ENCODE measurements at places on chromosomes 7 and 10.

- peak; percentile 76 for DNase-seq
Measured at GRCh38 chr10:88582806-88583583, at the start of gene RNLS. Gene RNLS (minus strand): TSS chr10:88583318.

GRCh38 chr10:76251841-76252671 is 820.6 kb downstream of the LRMDA start:
- DNase-seq: no peak

DNA sequence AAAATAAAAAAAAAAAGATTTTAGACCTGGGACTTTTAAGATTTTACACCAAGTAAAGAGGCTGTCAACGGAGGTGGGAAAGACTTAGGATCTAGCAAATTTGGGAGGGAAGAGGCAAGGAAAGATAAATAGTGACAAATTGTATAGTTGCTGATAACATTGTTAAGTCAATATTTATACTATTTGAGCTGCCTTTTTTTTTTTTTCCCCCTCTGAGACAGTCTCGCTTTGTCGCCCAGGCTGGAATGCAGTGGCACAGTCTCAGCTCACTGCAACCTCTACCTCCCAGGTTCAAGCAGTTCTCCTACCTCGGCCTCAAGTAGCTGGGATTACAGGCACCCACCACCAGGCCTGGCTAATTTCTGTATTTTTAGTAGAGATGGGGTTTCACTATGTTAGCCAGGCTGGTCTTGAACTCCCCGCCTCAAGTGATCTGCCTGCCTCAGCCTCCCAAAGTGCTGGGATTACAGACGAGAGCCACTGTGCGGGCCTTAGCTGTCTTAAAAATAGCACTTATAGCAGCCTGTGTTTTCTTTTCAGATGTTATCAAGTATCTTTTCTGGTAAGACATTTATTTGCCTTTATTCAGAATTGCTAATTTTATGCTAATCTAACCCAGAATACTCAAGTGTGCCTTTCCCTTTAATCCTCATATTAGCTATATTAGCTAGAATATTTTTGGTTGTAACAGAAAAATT is 94.5 kb downstream of the MMRN2 start:
- no peak for DNase-seq

- no peak for DNase-seq
Measured at GRCh38 chr10:121580276-121581116, 17.7 kb downstream of the FGFR2 start.

- DNase-seq: no peak
Measured at GRCh38 chr7:41928781-41929180, 225.9 kb upstream of the INHBA start.

DNA sequence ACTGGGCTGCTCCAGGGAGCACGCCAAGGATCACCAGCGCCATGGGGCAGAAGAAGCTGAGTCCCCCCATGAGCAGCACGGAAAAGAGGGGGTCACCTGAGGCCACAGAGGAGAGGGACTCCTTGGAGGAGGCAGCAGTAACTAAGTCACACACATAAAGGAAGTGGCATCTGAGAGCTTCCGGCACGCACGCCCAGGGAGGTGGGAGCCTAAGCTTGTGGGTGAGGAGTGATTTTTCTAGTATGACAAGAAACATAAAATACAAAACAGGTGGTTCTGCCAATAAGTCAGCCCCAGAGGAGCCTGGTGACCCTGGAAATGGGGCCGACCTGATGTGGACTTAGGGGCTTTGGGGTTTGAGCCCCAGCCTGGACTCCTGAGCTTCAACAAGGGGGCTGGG is 60.8 kb downstream of the CARD11 start:
- no peak for DNase-seq

DNA sequence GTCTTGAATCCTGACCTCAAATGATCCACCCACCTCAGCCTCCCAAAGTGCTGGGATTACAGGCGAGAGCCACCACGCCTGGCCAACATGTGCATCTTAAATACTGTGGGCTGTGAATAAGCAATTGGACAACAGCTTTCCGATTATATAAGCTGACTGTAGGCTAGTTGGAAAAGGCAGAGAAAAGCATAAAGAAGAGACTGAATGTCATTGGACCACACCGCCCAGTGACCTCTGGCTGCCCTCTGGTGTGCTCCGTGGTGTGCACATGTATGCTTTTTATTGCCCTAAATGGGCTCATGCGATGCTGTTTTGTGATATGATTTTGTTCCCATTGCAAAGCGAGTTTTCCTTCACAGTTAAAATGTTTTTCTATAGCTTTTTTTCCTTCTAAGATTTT is 15.4 kb upstream of the CSGALNACT2 start:
- DNase-seq: no peak

DNA sequence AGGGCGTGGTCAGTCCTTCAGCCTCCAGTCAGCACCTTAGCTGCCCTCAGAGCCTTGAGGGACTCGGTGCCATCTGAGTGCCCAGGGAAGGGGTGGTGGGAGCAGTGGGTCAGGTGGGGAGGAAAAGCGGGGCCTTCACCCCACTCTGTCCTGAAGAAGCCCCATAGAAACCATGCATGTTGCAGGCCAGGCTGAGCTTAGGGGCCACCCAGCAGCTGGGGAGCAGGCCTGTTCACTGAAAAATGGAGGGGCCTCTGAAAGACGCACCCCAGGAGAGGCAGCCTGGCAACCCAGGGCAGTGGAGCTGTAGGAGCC is 144.3 kb downstream of the GRID1 start:
- DNase-seq: no peak

- no peak for DNase-seq
Measured at GRCh38 chr7:86964973-86965726, 94.3 kb downstream of the ELAPOR2 start.

GRCh38 chr10:5583525-5584175 is 58.9 kb downstream of the CALML3 start:
- DNase-seq: no peak

DNA sequence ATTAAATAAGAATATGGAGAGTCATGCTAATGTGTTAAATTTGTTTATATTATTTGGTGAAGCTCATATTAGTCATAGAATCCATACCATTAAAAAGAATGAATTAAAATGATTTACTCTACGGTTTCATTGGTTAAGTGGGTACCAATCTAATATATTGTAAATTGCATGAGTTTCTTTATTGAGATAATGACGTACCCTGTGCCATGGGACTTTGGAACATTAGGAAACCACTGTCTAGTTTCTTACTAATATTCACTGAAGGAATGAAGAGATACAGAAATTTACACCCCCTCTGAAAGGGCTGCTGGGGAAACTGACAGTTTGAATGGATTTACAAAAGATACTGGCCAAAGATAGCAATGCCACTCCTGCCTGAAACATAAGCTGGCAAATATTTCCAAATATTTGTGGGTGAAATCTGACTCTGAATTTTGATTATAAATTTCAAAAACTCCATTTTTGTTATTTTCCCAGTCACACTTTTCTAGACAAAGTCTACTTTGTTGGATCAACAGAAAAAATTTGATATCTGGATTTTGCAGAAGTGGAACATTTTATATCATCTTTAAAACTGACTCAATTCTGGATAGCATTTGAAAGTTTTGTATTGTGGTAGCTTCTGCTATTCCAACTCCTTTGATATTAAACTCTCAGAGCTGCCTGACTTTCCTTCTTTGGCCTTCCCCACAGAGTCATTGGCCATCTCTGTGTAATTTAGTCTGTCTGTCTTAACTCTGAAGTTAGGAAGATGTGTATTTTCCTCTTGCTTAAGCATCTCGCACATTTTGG is 22.3 kb downstream of the MDFIC start:
- DNase-seq: no peak

- DNase-seq: no peak
Measured at GRCh38 chr7:40475681-40475982, 340.8 kb downstream of the SUGCT start.

DNA sequence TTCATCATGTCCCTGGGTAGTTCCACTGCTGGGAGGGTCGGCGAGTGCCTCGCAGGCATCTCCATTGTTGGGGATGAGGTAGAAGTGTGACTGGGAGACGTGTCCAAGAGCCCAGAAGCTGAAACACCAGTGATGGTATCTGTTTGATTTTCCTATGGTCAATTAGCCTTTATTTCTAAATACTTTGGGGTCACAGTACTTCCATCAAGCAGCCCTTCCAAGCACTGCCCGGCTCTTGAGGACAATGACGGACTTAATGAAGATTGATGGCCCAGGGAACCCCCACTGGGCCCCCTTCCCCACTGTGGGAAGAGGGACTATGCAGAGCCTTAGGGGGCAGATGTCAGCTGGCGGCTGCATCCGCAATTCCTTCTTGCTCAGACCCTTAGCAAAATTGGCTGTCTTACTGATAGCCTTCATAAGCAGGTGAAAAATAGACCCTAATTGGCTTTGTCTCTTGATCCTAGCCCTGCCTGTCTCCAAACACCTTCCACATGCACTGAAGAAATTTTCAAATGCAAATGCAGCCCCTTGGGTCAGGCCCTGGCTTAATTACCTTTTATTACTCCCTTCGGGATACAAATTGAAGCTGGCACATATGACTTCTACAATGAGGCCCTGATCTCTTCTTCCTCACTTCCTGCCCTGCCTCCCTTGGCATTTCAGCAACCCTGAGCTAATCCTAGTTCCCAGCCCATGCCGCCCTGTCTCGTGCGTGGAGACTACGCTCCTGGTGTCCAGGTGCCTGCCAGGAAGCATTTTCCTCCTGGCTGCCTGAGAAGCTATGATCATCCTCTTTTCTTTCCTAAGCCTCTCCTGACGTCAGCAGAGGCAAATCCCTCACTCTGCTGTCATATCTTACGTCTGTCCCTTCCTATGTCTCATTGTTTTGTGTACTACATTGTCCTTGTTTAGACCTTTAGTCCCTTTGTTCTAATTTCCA is 124.5 kb upstream of the GDF10 start:
- DNase-seq: no peak

GRCh38 chr10:63348245-63348850 is 117.4 kb downstream of the JMJD1C start:
- DNase-seq: no peak

DNA sequence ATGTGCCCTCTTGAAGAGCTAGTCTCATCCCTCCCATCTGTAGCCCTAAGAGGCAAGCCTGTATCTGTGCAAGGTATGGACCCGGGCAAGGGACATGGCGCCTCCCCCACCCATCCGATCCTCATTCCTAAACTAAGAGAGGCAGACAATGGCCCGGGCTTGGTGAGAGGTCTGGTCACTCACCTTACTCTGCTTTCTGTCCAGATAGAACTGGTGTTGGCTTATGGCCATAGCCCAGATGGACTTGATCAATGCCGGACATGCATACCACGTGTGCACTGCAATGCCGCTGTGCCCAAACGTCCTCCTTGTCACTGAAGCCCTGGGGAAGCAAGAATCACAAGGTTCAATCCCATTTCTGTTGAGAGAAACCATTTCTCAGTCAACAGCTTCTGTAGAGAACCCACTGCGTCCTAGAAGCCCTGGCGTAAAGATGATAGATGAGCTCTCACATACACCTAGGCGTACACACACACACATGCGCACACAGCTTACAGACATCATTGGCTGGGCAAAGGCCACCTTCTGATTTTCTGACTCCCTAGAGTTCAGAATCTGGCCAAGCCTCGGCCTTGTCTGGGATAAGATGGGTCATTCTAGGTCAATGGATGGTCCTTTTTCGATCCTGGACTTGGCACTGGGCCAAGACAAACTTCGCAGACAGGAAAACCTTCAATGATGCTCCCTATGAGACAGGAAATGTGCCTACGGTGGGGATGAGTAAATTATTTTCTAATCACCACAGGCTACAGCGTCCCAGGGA is 114.6 kb downstream of the PRPF18 start:
- DNase-seq: no peak

DNA sequence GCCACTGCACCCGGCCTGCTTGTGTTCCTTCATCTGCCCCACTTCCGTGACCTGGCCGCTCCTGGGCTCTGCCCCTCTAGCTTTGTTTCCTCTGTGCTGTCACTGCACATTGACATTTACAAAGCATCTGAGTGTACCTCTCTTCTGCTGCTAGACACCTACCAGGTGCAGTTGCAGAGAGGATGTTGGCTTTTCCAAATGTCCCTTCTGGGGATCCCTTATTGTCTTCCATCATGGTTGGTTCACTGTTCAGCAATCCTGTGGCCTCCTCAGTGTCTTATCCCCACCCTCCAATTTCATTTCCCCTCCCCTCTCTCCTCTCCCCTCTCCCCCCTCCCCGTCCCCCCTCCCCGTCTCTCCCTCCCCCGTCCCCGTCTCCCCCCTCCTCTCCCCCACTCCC is 13.8 kb downstream of the VWA2 start:
- no peak for DNase-seq

GRCh38 chr10:72034761-72035160 is 53.6 kb downstream of the SPOCK2 start:
- no peak for DNase-seq

DNA sequence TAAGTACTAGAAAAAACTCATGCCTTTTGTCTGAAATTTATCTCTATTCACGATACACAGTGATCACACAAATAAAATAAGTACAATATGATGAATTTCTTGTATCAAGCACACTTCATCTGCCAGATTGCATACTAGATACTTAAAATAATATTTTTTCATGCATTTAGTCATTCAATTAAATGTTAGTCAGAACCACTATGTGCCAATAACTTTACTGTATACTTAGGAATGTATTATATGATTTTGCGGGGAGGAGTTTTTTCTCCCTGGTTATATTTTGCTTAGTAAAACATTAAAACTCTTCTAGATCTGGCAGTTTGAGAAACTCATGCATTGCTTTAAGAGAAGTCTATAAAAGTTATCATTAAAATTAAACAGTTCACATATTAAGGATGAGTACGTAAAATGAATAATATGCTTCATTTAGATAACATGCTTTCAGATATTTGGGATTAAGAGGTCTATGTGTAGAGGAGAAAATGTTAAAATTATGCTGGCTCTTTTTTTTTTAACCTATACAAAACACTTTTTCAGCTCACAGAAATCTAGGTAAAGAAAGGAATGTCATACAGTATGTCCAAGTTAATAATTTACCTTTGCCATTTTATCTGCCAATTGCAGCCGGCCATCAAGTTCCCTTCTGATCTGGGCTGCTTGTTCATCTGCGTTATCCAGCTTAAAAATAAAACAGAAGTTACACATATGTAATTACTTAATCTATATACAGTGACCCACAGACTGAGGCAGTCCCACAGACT is 70.1 kb downstream of the RNF133 start:
- no peak for DNase-seq

GRCh38 chr7:81430150-81430549 is 339.7 kb downstream of the HGF start:
- DNase-seq: no peak

- DNase-seq: no peak
Measured at GRCh38 chr7:33809228-33809627, 96.1 kb upstream of the BMPER start.

GRCh38 chr10:85612833-85613232 is 753.8 kb downstream of the GRID1 start:
- no peak for DNase-seq
